ENCODE measurements at places on chromosomes 5 and 9. TPM values are rescaled to one million over a fixed set of nuclear protein-coding genes. Genes with fewer than 3 reads are reported as not detected.
A peak's percentile ranks its signal among the peaks of the same experiment; 100 is the strongest.

INSL6 gene
- not detected for total RNA-seq

IL13 gene
- not detected for total RNA-seq

KCNV2 gene
- total RNA-seq: not detected

BNC2 gene
- 16.8 TPM for total RNA-seq

OR1K1 gene
- not detected for total RNA-seq

PIP5K1B gene
- 0.13 TPM for total RNA-seq

ZNG1F gene
- 20.4 TPM for total RNA-seq

MYOZ3 gene
- total RNA-seq: 0.59 TPM

ENHO gene
- 0.07 TPM for total RNA-seq

C5 gene
- total RNA-seq: 4.3 TPM

LSM11 gene
- total RNA-seq: 12.1 TPM

CEL gene
- 0.07 TPM for total RNA-seq

NIM1K gene
- 0.07 TPM for total RNA-seq

DIPK1B gene
- 177 TPM for total RNA-seq

CAVIN4 gene
- total RNA-seq: 1.4 TPM

DNA sequence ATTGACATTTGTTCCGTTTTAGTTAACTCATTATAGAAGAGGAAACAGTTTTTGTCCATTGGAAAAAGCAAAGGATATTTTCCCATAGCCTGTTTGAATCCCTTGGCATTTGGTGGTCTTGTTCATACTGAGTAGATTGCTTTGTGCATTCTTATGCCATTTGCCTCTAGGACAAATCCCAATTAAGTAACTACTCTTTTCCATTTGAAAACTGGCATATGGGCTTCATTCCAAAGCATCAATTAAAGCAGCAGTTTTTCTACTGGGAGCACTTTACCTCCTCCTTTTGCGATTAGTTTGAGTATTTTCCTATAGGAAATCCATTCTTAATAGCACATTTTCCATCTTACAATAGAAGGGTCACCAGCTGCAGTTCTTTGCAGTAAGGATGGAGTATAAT is 31.2 kb downstream of the GPR21 start:
- no peak for DNase-seq

DNA sequence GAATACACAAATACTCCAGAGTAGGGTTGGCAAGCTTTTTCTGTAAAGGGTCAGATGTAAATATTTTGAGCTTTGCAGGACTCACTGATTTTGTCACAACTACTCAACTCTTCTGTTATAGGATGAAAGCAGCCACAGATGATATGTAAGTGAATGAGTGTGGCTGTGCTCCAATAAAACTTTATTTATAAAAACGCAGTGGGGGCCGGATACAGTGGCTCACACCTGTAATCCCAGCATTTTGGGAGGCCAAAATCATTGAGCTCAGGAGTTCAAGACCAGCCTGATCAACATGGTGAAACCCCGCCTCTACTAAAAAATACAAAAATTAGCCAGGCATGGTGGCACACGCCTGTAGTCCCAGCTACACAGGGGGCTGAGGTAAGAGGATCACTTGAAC is 69.1 kb downstream of the FBXW11 start:
- DNase-seq: no peak

DNA sequence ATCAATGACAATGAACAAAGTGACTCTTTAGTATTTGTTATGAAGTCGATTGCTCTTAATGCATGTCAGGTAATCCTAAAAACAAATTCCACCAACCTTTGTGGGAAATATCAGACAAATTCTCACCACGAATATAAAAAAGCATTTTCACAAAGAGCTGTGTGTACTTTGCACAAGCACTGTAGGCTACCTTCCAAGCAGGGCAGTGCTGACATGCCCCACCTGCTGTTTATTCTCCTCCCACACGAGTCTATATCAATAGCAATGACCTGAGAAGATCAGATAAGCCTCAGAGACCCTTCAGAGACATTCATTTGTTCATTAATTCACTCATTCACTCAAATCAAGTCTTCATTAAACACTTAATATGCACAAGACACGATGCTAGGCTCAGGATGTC is 469.1 kb downstream of the ZSWIM6 start:
- DNase-seq: no peak

- DNase-seq: no peak
Measured at GRCh38 chr5:167939686-167940085, 351.8 kb upstream of the WWC1 start.

DNA sequence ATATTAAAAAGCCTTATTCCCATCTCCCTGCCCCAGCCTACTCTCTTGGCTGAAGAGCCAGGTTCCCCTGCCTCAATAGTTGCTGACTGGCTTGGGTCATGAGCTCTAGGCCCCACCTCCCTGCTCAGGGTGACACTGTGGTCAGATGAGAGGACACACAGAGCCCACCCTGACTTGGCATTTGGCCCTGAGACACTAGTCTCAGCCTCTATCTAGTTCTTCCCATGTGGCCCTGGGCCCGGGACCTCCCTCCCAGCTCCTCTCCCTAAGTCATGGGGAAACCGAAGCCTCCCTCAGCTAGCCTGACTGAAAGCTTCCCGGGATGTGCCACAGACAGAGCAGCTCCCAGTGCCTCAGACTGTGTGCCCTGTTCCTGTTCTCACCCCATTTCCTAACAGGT is 5.8 kb upstream of the MYOZ3 start:
- no peak for DNase-seq

DNA sequence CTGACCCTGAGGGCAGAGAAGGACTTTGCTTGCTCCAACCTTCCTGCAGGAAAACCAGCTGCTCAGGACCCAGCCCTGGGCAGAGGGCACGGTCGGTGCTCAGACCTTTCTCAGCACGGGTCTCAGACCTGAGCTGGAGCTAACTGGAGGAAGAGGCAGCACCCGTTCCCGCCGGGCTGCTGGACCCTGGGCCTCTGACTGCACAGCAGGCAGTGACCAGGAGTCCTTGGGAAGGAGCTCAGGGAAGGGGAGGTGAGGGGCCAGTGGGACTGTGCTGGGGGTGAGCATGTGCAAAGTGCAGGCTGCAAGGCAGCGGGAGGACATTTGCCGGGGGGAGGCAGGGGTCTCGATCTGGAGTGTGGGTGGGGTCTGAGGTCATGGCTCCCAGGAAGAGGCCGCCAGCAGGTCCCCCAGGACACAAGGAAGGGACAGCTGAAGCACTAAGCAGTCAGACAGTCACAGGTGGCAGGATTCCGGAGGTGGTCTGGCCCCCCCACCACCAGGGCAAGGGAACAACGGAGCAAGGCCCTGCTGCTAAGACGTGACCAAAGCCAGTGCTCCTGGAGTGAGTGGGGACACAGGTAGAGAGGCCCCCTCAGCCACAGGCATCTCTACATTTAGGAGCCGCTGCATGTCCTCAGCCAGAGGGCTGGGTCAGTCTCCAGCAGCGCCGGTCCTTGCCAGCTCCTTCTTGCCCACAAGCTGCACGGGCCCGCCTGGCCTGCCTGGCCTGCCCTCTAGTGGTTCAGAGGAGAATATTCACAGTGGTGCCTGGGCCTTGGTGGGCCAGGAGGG is 4.8 kb upstream of the DPM2 start:
- DNase-seq: no peak

GRCh38 chr5:110630350-110630749 is 96.1 kb downstream of the TMEM232 start:
- no peak for DNase-seq

- DNase-seq: no peak
Measured at GRCh38 chr5:68950125-68950524, 143.7 kb upstream of the SLC30A5 start.

- no peak for DNase-seq
Measured at GRCh38 chr9:136353757-136354488, 9.6 kb downstream of the DNLZ start.

DNA sequence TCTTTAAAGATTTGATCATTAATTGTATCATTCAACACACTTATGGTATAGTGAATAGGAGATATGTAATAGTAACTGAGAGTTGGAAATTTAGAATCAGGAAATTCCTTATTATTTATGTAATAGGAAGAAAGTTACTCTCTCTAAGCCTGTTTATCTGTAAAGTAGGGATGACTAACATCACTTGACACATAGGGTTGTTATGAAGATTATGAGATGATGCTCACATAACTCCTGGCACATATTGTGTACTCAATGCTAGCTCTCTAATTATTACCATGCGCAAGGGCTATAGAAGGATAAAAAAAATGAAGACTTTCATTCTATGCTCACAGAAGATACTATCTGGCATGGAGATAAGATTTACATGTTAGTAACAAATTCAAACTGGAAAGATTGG is 149.9 kb downstream of the ISOC1 start:
- no peak for DNase-seq

DNA sequence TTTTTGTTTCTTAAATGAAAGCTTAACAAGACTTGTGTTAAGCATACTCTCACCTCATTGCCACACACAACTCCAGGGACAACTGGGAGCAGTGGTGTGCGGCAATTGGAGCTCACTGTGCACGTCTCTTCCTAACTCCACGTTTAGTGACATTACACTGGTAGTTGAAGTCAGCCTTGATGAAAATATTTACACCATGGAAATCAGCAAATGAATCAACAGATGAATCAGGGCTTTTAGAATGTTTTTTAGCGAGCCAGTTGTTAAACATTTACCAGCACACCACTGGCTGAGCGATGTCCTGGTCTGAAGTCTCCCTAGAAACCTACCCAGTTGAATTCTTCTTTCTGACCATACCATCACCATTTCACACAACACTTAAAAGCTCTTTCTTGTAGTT is 67.3 kb downstream of the KLHL3 start:
- no peak for DNase-seq

GRCh38 chr5:2023196-2023595 is 140.5 kb upstream of the IRX4 start:
- DNase-seq: no peak

DNA sequence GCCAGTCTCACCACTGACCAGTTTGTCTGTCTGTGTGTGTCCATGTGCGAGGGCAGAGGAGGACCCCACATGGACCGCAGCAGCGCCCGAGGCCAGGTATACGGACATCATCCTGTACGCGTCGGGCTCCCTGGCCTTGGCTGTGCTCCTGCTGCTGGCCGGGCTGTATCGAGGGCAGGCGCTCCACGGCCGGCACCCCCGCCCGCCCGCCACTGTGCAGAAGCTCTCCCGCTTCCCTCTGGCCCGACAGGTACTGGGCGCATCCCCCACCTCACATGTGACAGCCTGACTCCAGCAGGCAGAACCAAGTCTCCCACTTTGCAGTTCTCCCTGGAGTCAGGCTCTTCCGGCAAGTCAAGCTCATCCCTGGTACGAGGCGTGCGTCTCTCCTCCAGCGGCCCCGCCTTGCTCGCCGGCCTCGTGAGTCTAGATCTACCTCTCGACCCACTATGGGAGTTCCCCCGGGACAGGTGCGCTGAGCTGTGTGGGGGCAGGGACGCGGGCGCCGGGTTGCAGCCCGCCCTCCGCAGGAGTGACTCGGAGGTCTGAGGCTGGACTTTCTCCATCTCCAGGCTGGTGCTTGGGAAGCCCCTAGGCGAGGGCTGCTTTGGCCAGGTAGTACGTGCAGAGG is 6.5 kb downstream of the FGFR4 start:
- no peak for DNase-seq

- DNase-seq: no peak
Measured at GRCh38 chr5:36403632-36404311, 102.1 kb upstream of the RANBP3L start.

GRCh38 chr5:149215478-149216090 is 56.1 kb upstream of the AFAP1L1 start:
- no peak for DNase-seq

GRCh38 chr5:71969460-71969859 is 137.8 kb upstream of the MAP1B start:
- DNase-seq: no peak

- no peak for DNase-seq
Measured at GRCh38 chr9:37286530-37287175, 135.8 kb upstream of the GRHPR start.

GRCh38 chr5:135149956-135150723 is 116.1 kb upstream of the PITX1 start:
- DNase-seq: no peak

GRCh38 chr5:1164696-1165630 is 36.4 kb upstream of the SLC6A19 start:
- DNase-seq: no peak

GRCh38 chr9:136230365-136230764 is 15.2 kb downstream of the QSOX2 start:
- no peak for DNase-seq

- no peak for DNase-seq
Measured at GRCh38 chr9:2210201-2210600, 195.1 kb downstream of the SMARCA2 start.

- peak; percentile 71 for DNase-seq
Measured at GRCh38 chr9:73081979-73082657, 69.5 kb upstream of the ANXA1 start.
